Endodermal cell (in vitro differentiated cells): ENCODE measurements at places on chromosomes 12 and 14. TPM values are rescaled to one million over a fixed set of nuclear protein-coding genes. Genes with fewer than 3 reads are reported as not detected.

Gene ITGB7
- 1.4 to 2.1 TPM (median 1.6 TPM) in 3 replicates for total RNA-seq

Gene PPM1H
- 44.0 to 75.2 TPM (median 74.4 TPM) in 3 replicates for total RNA-seq

Gene RNU4-1
- total RNA-seq: 2,533 to 4,032 TPM (median 3,132 TPM) in 3 replicates

Gene GYS2
- total RNA-seq: not detected in 2 replicates

GRCh38 chr14:22896356-22896755, 13.3 kb downstream of the REM2 start:
- no peaks in the 10 kb centered on the region for H3K27me3 ChIP-seq
- no peak overlapping the region for H3K4me3 ChIP-seq
- peaks cover 28% of the 10 kb centered on the region for H3K36me3 ChIP-seq

DNA sequence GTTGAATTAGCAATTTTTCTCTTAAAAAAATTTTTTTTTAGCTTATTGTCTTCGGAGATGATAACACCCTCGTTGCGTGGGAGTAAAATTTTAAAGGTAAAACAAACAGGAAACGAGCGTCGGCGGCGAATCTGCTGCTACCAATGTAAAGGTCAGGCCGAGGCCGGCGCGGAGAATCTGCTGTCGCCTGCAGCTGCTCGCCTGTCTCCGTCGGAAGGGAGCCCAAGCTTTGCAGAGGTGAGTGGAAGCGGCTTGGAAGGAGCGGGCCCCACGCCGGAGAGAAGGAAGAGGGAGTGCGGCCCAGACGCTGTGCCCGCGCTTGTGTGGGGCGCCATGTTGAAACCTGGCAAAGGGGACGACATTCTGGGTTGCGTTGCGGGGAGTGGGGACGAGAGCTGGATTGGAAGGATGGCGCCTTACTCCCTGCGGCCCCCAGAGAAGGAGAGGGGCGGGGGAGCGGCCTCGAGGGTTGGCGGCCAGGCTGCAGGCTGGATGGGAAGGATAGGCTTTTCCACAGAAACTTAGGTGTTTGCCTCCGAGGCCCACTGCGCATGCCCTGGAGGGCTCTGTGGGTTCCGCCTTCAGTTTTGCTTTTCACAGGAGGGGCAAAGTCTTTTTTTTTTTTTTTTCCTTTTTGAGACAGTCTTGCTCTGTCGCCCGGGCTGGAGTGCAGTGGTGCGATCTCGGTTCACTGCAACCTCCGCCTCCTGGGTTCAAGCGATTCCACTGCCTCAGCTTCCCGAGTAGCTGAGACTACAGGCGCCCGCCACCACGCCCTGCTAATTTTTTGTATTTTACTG, at the start of gene SNRNP35:
SNRNP35 (plus strand) TSS at position 160 of the 800 bp plus-strand sequence. CDS start 7,402 bp downstream, outside the sequence.
- no peaks in the 10 kb centered on the region for H3K27me3 ChIP-seq
- H3K4me1 ChIP-seq: no peaks in the 10 kb centered on the region
- H3K36me3 ChIP-seq: no peaks in the 10 kb centered on the region
- peak; percentile 95 for DNase-seq
- H3K4me3 ChIP-seq: peak within 1 kb of the TSS; percentile 90

- no peak overlapping the region for H3K27ac ChIP-seq
- no peak overlapping the region for H3K4me3 ChIP-seq
- DNase-seq: no peak
- H3K4me1 ChIP-seq: peaks cover 4% of the 10 kb centered on the region
Measured at GRCh38 chr14:71403656-71404055, 496.4 kb downstream of the PCNX1 start.

- H3K4me1 ChIP-seq: no peaks in the 10 kb centered on the region
- H3K27ac ChIP-seq: peak overlapping the region; percentile 44
- no peaks in the 10 kb centered on the region for H3K27me3 ChIP-seq
- H3K4me3 ChIP-seq: no peak overlapping the region
- no peak for DNase-seq
Measured at GRCh38 chr14:72616811-72617210, 277.1 kb downstream of the DPF3 start.

DNA sequence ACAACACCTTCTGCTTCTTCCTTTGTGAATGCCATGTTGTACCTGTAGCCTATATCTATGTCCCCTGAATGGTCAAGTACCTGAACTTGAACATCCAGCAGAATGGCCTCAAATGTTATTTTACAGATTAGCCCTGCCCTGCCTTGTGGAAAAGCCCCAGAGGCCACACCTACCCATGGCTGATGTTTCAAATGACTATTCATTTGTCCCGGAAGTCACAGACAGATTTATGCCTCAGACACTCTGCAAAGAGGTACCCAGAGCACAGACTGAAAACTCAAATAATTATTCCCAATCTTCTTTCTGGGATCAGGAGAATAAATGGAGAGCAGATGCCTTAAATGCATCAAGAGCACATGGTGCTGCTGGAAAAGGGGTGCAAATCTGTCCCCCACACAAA, 13.0 kb upstream of the DPF3 start:
- no peaks in the 10 kb centered on the region for H3K27me3 ChIP-seq
- no peak for DNase-seq
- H3K4me1 ChIP-seq: peaks cover 3% of the 10 kb centered on the region
- H3K27ac ChIP-seq: no peak overlapping the region

DNA sequence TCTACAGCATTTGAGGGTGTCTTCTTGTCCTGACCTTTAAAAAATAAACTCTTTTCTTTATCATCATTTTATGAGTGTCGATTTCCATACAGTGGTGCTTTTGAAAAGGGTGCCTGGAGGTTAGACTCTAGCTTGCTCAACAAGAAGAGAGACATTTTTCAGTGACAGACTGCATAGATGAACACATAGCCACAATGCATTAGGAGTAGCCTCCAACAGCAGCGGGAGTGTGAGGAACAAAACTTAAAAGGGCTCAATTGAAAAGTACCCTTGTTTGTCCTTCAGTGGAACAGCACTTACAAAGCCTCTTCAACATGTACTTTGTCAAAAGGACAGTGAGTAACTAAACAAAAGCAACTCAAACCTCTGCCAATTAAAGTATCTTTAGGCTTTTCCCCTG, 119.3 kb downstream of the SOX5 start:
- no peak overlapping the region for H3K4me3 ChIP-seq
- no peak for DNase-seq
- H3K4me1 ChIP-seq: peaks cover 4% of the 10 kb centered on the region

DNA sequence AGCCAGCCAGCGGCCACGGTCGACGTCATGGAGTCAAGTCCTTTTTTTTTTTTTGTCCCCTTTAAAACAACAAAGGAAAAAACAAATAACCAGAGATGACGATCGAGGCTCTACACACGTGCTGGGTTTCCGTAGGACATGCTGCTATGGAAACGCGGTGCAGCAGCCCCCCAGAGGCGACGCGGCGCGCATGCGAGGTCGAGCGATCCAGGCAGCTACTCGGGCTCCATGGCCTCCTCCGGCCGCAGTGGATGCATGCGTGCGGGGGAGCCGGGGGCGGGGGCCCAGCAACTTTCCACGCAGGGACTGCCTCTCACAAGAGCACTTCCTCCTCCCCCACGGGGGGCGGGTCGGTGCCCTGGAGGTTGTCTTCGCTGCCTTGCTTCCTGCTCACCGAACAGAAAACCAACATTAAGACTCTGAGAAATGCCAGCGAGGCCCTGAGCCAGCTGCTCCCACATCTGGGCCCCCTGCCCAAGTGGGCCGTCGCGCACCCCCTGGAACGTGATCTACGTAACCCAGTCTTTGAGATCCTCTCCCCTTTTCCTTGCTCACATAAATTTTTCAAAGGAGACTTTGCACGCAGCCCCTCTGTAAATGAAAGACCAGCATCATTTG, 30.7 kb downstream of the P2RX4 start:
- DNase-seq: peak; percentile 78
- H3K4me1 ChIP-seq: peaks cover 24% of the 10 kb centered on the region

GRCh38 chr14:59664741-59665140, 88.1 kb upstream of the CCDC175 start:
- H3K36me3 ChIP-seq: no peaks in the 10 kb centered on the region
- DNase-seq: no peak
- no peak overlapping the region for H3K4me3 ChIP-seq
- H3K4me1 ChIP-seq: no peaks in the 10 kb centered on the region
- no peak overlapping the region for H3K27ac ChIP-seq

DNA sequence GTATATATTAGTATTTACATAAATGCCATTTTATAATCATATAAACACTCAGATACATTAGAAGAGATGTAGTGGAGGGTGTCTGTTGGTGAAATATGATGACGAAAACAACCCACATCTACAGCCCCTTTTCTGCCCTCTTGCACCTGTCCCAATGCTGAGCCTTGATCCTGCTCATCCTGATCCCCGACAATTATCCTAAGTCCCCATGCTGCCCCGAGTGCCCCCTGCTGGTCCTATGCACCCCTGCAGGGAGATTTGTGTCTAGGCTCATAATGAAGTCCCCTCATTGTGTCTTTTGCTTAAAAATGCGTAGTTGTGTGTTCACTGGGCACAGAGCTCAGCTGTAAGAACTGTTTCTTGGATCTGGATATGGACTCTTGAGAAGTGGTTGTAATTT, 554.5 kb downstream of the TMEM121 start:
- no peaks in the 10 kb centered on the region for H3K36me3 ChIP-seq
- no peaks in the 10 kb centered on the region for H3K27me3 ChIP-seq
- no peak overlapping the region for H3K4me3 ChIP-seq
- H3K27ac ChIP-seq: no peak overlapping the region
